ENCODE measurements at places on chromosomes 3 and 15.
A peak's percentile ranks its signal among the peaks of the same experiment; 100 is the strongest.

DNA sequence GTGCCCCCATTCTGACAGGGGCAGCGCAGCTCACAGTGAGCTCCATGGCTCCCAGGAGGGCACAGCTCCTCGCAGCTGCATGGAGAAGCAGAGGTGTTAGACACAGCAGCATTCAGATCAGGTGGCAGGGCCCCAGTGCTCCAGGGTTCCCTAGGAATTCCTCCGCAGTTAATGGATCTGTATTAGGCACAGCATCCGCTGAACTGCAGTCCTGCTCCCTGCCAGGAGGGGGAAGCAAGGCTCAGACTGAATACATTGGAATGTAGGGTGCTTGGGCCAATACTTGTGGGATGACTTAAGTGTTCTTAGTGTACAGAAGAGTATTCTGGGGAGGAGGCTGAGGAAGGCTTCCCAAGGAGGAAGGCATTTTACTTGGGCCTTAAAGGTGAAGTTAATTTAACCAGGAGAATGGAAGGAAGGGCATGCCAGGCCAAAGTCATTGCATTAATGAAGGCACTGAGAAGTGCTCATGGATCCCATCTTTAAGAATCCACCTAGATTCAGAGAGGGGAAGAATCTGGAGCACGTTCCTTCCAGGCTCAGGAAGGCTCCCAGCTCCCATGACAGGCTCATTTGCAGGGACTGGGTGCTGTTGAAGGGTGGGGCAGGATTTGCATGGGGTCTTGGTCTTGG is 111.6 kb downstream of the RAB11A start:
- peak; percentile 14 for DNase-seq

DNA sequence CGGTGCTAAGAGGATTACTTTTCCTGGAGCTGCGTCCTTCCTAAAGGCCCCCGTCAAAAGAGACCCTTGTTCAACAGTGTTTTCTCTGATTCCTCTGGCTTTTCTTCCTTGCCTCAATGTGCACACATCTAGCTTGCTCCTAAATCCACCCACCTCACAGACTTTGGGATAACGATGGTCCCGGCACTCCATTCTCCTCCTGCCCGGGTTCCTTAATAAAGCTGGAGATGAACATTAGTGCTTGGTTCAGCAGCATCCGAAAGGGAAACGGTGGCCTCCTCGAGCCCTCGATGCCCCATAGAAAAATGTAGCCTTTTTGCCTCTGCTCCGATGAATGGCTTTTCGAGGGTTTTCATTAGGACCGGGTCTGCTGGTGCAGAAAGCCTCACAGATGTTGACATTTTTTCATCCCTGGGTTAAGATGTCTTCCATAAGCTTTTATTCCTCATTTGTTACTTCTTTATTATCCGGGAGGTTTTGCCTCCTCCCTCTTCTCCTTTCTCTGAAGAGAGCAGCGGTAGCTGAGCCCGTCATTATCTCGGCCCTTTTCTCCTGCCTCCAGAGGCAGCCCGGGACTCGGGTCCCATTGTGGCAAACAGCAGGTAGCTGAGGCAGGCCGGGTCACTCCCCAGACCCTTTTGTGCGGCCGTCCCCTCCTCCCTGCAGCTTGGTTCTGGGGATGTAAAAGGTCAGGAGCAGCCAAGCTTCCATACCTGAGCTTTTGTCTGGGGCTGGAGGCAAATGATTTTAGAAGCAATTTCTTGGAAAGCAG is 64.6 kb downstream of the CPN2 start:
- DNase-seq: no peak

DNA sequence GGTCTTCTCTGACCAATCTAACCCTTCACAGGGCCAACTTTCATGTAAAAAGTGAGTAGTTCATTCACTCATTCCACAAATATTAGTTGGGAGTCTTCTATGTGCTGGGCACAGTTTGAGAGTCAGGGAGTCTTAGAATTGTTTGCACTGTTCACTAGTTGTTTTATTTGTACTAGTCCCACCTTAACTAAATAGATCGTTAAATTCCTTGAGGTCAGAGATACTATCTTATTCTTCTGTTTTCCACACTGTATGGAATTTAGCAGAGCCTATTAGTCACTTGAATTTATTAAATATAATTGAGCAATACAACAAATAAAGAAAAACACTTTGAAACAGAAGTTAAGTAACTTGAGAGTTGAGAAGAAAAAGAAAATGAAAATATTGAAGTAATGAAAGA is 40.8 kb upstream of the SPTSSB start:
- DNase-seq: peak; percentile 82

- DNase-seq: no peak
Observed at GRCh38 chr3:195204360-195205163, 66.4 kb downstream of the XXYLT1 start.

GRCh38 chr15:80573606-80574005 is 121.5 kb upstream of the ABHD17C start:
- no peak for DNase-seq

DNA sequence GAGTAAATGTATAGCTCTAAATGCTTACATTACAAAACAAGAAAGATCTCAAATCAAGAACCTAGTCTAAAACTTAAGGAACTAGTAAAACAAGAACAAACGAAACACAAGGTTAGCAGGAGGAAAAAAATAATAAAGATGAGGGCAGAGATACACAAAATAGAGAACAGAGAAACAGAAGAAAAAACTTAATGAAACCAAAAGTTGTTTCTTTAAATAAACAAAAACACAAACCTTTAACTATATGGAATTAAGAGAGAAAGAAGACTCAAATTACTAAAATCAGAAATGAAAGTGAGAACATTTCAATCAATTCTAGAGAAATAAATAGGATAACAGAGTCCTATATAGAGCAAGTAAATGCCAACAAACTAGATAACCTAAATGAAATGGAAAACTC is 59.6 kb downstream of the DLG1 start:
- DNase-seq: no peak

GRCh38 chr15:70758790-70759462 is 4.4 kb downstream of the UACA start:
- no peak for DNase-seq

DNA sequence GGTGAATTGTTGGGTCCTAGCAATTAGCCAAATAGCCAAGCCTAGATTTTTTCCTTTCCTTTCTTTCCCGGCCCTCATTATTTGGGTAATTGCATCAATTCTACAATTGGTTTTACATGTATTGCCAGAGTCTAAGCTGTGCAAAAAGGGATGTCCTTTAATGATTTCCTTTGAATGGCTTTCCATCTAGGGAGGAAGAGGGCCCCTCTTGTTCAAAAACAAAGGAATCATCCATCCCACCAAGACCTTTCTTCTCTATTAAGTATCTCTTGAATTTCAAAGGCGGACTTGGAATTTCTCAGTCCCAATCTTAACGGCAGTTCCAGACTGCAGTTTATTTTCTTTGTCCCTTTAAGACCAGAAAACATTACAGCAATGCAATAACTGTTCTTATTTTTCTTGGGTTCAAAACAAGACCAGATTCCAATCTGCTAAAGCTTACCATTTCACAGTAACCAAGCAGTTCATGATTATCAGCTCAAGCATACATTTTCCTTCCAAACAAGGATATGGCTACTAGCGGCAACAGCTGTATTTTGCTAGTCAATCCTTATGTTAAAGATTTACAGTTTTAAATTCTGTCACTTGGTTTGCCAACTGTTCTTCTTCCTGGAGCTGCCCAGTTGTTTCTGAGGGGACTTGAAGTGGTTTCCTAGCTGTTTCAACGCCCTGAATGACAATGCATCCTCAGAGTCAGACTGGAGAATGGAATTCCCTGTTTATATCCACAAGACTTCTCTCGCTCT is 91.4 kb upstream of the LRIG1 start:
- DNase-seq: no peak

DNA sequence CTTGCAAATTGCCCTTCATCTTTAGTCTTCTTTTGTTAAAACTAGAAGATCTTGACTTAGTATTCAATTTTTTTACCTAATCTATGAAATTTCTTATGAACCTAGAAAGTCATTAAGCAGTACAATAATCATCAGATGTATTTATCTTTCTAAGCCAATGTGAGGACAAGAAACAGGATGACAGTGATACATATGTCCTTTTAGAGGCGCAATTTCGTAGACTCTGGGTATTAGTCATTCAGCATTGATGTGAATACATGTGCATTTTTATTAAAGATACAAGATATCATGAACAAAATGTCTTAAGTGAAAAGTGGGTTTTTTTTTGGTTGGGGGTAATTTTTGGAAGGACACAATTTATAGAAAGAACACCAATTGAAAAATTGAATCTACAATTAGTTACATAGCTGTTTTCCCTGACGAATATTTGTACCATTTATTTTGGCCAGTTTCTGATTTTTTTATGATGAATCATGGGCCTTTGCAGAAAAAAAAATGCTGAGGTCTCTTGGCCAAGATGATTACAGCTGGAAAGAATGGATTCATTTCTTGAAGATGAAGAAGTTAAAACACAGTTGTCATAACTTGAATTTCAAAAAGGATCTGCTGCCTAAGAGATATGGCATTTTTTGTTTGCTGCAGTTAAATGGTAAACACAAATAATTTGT is 48.9 kb upstream of the AGTR1 start:
- no peak for DNase-seq

GRCh38 chr3:153756816-153757215 is 364.4 kb upstream of the ARHGEF26 start:
- no peak for DNase-seq

DNA sequence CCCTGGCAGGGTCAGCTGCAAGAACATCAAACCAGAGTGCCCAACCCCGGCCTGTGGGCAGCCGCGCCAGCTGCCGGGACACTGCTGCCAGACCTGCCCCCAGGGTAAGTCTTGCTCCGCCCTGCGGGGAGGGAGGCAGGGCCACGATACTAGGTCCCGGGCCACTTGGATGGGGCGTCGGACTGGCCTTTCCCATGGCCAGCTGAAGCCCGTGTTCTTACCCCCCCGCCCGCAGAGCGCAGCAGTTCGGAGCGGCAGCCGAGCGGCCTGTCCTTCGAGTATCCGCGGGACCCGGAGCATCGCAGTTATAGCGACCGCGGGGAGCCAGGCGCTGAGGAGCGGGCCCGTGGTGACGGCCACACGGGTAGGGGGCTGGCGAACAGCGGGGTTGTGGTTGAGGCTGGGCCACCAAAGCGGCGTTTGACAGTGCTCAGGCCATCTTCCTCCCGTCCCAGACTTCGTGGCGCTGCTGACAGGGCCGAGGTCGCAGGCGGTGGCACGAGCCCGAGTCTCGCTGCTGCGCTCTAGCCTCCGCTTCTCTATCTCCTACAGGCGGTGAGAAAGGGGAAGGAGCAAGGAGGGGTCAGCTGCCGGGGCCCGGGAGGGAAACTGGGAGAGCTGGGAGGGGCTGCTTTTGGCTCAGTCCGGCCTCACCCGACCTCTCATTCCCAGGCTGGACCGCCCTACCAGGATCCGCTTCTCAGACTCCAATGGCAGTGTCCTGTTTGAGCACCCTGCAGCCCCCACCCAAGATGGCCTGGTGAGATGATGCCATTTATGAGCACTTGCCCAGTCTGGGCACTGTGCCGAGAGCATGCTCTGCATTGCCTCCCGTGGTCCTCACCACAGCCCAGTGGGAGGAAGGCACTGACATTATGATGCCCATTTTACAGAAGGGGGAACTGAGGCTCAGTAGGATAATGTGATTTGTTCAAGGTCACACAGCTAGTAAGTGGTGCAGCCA is 1.7 kb downstream of the CHRD start:
- DNase-seq: no peak

DNA sequence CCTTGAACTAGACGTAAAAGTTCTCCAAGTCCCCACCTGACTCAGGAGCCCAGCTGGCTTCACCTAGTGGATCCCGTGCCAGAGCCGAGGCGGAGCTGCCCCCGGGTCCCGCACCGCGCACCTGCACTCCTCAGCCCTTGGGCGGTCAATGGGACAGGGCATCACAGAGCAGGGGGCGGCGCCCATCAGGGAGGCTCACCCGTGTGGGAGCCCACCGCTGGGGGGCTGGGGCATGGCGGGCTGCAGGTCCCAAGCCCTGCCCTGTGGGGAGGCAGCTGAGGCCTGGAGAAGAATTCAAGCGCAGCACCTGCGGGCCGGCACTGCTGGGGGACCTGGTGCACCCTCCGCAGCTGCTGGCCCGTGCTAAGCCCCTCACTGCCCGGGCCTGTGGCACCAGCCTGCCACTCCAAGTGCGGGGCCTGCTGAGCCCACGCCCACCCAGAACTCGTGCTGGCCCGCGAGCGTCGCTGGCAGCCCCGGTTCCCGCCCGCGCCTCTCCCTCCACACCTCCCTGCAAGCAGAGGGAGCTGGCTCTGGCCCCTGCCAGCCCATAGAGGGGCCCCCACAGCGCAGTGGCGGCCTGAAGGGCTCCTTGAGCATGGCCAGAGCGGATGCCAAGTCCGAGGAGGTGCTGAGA is 16.2 kb downstream of the SQOR start:
- DNase-seq: no peak

GRCh38 chr3:65153850-65154512 is 466.2 kb upstream of the ADAMTS9 start:
- DNase-seq: no peak

- no peak for DNase-seq
Observed at GRCh38 chr3:122916084-122916483, 111.5 kb downstream of the SEMA5B start.

DNA sequence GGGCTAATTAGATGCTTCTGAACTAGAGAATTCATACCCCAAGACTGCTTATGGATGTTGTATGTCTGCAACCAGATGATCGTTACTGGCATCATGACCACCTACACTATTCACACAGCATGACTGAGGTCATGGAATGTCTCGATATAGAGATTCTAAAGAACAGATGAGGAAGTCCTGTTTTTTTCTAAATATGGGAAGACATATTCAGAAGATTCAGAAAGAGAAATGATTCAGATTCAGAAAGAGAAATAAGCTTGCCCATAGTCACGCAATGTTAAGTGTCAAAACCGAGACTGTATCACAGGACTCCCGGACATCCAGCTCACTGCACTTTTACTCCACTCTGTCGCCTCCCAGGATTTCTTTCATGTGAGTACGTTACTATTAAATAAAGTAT is 136.2 kb downstream of the TPRG1 start:
- DNase-seq: no peak

- no peak for DNase-seq
Observed at GRCh38 chr3:122077293-122078234, 22.4 kb downstream of the CD86 start.

- DNase-seq: no peak
Observed at GRCh38 chr3:32009957-32010356, 28.4 kb downstream of the ZNF860 start.

DNA sequence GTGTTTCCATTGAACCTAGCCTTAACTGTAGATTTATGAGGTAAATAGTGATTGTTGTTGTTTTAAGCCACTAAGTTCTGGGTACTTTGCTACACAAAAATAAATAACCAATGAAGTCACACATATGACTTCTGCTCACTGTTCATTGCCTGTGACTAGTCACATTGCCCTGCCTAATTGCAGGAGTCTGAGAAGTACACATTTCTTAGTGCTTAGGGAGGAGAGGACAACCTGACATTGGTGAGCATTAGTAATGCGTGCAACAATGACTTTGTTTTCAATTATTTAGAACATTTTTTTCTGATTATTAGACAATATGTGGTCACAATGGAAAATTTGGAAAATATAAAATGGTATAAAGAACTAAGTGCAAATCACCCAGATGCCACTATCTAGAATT is 133.2 kb upstream of the DAZL start:
- no peak for DNase-seq

- DNase-seq: no peak
Observed at GRCh38 chr15:91891788-91892345, 38.4 kb downstream of the SLCO3A1 start.
